Astrocyte of the cerebellum (primary cell): ENCODE measurements at places on chromosomes 7 and 10.

- no peak for DNase-seq
These were observed 28.0 kb upstream of the TNS3 start for GRCh38 chr7:47609803-47610452.

DNA sequence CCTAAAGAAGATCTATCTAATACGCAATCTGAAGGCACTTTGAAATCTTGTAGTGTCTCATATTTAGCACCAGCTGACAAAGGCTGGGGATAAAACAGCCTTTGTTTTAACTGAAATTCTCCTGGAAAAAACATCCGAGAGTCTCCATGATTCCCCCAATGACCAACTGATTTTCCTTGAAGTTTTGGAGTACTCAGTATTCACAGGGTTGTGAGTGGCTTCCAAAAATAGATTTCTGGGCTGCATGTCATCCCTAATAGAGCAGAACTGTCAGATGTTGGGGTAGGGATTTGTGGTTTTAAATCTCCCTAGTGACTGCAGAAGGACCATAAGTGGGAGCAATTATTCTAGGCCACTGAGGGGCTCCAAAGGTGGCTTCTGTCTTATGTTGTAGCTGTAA, 206.4 kb downstream of the TAX1BP1 start:
- no peak for DNase-seq

DNA sequence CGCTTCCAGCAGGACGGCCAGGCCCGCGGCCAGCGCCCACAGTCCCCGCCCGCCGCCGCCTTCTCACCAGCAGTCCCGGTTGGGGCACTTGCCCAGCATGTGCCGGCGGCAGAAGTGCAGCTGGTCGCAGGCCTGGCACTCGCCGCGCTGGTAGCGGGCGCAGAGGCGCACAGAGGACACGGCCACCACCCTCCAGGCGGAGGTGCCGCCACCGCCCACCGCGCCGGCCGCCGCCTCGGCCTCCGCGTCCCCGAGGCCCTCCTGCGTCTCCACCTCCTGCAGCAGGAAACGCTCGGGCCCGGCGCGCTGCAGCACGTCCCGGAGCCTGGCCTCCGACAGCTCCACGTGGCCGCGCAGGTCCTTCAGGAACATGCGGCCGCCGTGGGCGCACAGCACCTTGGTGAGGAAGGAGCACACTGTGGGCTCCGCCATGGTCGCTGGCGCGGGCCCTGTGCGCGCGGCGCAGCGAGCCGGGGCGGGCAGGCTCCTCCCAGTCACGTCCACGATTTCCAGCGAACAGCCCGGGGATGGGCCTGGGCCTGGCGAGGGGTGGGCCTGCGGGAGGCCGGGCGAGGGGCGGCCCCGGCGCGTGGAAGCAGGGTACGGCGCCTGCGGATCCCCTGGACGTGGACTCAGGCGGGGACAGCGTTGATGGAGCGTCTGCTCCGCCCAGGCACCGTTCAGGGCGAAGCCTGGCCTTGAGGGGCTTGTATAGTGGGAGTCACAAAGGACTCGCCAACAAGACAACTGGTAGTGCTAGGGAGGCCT, at the start of gene ZC3HAV1L:
Gene ZC3HAV1L (minus strand): TSS at position 457 of the 768 bp plus-strand sequence. CDS start 25 bp downstream, at position 432.
- DNase-seq = peak; percentile 16

GRCh38 chr10:90743291-90743690, 114.5 kb downstream of the HTR7 start:
- no peak for DNase-seq
